ENCODE measurements at places on chromosomes 1 and 21.

GRCh38 chr1:153937331-153937730, 9.2 kb downstream of the DENND4B start:
- no peak for DNase-seq
- H3K4me1 ChIP-seq, result no peaks in the 10 kb centered on the region
- no peak overlapping the region for H3K4me3 ChIP-seq
- no peaks in the 10 kb centered on the region for H3K27me3 ChIP-seq

GRCh38 chr21:25487046-25487594, 120.2 kb downstream of the MRPL39 start:
- H3K27me3 ChIP-seq, result no peaks in the 10 kb centered on the region
- no peak for DNase-seq
- H3K36me3 ChIP-seq, result no peaks in the 10 kb centered on the region
- no peak overlapping the region for H3K4me3 ChIP-seq

DNA sequence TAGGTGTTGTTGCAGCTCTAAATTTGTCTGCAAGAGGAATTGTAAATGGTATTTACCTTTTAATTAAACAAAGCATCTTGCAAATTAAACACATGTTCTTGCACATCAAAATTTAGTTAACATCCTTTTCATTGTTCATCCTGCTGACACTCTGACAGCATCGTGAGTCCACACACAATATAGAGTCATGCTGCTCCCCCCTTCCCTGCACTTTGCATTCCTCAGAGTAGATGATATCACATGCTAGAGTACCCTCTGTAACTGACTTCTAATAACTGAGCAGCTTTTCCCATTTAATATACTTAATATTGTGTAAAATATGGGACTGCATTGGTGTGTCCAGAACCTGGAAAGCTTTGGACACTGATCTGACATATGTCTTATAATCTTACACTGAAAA, 138.8 kb upstream of the DPYD start:
- no peak for DNase-seq
- H3K27ac ChIP-seq, result no peak overlapping the region
- no peaks in the 10 kb centered on the region for H3K36me3 ChIP-seq
- H3K4me1 ChIP-seq, result no peaks in the 10 kb centered on the region

- H3K4me1 ChIP-seq, result peaks cover 4% of the 10 kb centered on the region
- peaks cover 5% of the 10 kb centered on the region for H3K27me3 ChIP-seq
- no peaks in the 10 kb centered on the region for H3K36me3 ChIP-seq
- no peak overlapping the region for H3K27ac ChIP-seq
- H3K4me3 ChIP-seq, result no peak overlapping the region
These were observed 27.8 kb downstream of the SLC26A9 start for GRCh38 chr1:205915354-205915990.

DNA sequence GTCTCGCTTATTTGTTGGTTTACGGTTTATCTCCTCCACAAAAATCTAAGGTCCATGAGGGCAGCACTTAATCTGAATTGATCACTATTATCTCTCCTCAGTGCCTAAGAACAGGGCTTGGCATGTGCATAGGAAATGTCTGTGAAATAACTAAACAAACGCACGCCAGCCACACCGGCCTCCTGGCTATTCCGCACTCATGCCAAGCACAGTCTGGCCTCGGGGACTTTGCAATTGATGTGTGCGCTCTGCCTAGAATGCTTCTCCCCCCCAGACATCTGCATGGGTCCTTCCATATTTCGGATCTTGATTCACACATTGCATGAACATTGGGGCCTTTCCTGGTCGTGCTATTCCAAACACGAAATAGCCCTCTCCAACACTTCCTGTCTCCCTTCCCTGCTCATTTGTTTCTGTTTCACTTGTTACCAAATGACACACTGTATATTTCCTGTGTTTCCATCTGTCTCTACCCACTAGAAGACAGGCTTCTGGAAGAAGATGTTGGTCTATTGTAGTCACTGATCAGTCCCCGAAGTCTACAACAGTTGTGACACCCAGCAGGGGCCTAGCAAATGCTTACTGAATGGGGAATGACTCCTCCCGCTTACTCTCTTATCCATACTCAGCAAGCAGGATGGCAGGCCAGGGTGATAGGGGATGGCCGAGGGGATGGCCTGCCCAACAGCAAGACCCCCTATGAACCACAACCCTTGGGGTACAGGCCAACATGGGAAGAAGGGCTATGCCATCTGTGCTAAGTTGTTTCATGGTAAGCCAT, 93.9 kb downstream of the GLIS1 start:
- DNase-seq, result no peak
- H3K4me1 ChIP-seq, result no peaks in the 10 kb centered on the region
- H3K36me3 ChIP-seq, result no peaks in the 10 kb centered on the region
- H3K27me3 ChIP-seq, result peaks cover 2% of the 10 kb centered on the region
- no peak overlapping the region for H3K27ac ChIP-seq
- H3K4me3 ChIP-seq, result no peak overlapping the region

Measured in large intestine (tissue), 12 donors.